ENCODE measurements at places on chromosomes 3 and 15. TPM values are rescaled to one million over a fixed set of nuclear protein-coding genes. Genes with fewer than 3 reads are reported as not detected.

GRCh38 chr3:13479332-13479581 lies 849 bp upstream of the HDAC11 start:
- no peak for DNase-seq

- DNase-seq, result no peak
Observed at GRCh38 chr3:136093771-136094170, 102.4 kb downstream of the MSL2 start.

Gene SLC28A2
- total RNA-seq, result not detected

Gene ATP2B2
- total RNA-seq, result 0.38 TPM

DNA sequence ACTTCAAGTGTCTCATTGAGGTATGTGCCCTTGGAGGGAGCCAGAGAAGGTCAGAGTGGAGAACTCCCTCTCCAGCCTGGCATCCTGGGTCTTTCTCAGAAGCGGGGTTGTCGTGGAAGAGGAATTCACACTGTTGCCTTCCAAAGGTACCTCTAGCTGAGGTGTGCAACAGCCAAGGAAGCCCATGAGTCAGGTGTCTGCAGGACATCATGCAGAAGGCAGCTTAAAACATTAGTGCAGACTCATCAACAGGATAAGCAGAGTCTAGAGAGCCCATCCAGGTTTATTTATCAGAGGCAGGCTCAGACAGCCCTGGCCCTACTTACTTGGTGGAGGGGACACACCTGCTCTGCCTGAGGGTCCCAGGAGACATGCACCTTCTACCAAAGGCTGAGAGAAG lies 95.6 kb upstream of the TPM1 start:
- DNase-seq, result no peak

Gene MAP1A
- total RNA-seq, result 3.6 TPM

DNA sequence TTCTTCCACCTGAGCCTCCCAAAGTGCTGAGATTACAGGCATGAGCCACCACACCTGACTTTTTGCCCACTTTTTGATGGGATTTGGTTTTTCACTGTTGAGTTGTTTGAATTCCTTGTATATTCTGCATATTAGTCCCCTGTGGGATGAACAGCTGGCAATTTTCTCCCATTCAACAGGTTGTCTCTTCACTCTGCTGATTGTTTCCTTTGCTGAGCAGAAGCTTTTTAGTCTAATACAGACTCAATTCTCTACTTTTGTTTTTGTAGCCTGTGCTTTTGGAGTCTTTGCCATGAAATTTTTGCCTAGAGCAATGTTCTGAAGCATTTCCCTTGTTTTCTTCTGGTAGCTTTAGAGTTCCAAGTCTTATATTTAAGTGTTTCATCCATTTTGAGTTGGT lies 62.7 kb upstream of the MFGE8 start:
- no peak for DNase-seq

GRCh38 chr15:50377867-50378751 lies 23.1 kb upstream of the GABPB1 start:
- no peak for DNase-seq

DNA sequence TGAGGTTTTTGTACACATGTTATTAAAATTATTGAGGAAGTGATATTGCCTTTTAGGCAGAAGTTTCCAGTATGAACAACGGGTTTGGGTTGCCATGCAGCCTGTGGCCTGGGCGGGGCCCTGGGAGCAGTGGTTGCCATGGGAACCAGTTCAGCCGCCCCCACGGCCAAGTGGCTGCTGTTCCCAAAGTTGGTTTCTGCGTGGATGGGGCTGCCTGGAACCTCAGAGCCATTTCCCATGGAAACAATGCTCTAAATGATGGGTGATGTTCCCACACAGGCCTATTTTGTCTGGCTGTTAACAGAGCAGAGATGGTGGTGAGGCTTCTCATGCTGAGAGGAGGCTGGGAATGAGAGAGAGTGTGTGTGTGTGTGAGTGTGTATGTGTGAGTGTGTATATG lies 19.5 kb downstream of the MRAS start:
- no peak for DNase-seq

- DNase-seq, result no peak
Observed at GRCh38 chr15:66923438-66923881, 141.9 kb upstream of the SMAD3 start.
